ENCODE measurements at places on chromosomes 5 and 9.

DNA sequence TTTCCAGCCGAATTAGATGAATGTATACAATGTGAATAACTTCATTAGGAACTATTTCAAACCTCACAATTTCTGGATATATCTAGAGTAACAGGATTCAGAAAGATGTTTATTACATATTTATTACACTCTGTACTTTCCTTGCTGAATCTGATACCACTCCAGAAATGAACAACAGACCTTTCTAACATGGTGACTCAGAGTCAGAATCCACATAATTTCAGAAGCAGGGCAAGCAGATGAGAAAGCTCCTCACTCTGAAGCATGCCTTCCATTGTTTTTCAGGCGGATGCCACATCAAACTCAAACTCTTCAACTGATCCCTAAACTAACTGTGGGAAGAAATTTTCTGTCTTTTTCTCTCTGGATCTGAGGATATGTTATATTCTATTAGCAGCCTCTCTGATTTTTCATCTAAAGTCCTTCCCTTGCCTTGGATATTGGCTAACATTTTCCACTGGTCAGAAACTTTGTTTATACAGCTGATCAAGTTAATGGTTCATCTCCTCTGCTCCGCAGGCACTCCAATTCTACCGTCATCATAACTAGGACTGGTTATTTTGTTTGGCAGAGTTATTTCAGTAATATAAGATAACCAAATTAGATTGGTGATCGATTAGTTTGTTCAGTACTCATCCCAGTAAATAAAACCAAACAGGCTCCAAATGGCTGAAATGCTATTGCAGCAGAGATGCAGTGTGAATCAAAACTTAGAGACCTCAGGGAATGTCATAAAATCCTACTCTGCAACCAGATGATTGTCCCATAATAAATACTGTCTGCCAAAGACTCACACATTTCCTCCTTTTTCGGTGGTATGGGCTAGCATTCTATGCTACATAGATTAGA, 556.0 kb downstream of the EBF1 start:
- DNase-seq: no peak

DNA sequence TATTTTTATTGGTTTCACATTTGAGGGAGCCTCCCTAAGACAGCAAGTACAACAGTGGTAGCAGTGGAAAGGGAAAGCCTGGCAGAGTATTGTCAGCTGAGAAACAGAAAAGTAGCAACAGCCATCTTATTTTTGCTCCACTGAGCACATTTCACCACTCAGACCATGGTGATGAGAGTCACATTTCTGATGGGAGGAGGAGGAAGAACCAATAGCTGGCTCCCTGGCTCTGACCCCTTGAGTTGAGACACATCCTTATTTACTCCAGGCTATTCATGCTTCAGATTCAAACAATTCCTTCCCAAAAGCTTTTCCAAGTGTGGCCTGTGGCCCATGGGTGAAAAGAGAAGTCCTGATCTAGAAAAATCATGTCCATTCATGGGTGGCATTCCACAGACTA, 236.3 kb downstream of the ARHGAP26 start:
- DNase-seq: no peak

DNA sequence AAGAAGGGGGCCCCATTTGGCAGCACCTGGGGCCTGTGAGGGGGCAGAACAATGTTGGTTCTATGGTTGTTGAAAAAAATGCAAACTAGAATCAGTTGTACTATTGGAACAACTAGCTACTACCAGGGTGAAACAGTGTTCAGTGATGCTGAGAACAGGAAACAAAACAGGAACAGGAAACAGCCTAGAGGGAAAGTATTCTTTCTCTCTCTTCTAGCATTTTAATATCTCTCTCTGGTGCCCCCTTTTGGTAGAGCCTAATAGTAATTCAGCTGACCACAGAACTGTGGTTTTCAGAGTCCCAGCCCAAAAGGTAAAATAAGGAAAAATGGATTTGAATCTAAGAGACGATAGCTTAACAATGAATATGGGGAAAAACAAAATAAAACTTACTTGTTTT, 138.0 kb upstream of the KCNN2 start:
- peak; percentile 61 for DNase-seq

GRCh38 chr5:142481410-142481809, 156.6 kb upstream of the SPRY4 start:
- no peak for DNase-seq

GRCh38 chr5:160938532-160938931, 86.5 kb upstream of the ATP10B start:
- peak; percentile 16 for DNase-seq

- no peak for DNase-seq
Observed at GRCh38 chr9:133702798-133703590, 35.2 kb downstream of the SARDH start.

DNA sequence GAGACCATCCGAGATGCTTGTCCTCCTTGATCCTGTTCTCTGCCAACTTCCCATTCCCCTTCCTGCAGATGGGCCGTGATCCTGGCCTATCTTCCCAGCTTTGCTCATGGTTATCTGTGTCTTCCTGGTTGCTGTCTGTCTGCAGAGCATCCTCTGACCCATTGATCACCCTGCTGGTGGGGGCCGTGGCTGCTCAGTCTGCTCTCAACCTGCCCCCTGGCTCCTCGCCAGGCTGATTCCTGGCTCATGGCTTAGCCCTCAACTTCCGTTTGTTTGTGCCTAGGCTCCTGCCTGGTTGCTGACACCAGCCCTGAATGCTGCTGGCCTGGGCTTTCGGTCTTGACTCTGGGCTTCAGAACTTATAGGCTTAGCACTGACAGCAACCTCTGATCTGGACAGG, 67.1 kb upstream of the SMIM15 start:
- DNase-seq: no peak

DNA sequence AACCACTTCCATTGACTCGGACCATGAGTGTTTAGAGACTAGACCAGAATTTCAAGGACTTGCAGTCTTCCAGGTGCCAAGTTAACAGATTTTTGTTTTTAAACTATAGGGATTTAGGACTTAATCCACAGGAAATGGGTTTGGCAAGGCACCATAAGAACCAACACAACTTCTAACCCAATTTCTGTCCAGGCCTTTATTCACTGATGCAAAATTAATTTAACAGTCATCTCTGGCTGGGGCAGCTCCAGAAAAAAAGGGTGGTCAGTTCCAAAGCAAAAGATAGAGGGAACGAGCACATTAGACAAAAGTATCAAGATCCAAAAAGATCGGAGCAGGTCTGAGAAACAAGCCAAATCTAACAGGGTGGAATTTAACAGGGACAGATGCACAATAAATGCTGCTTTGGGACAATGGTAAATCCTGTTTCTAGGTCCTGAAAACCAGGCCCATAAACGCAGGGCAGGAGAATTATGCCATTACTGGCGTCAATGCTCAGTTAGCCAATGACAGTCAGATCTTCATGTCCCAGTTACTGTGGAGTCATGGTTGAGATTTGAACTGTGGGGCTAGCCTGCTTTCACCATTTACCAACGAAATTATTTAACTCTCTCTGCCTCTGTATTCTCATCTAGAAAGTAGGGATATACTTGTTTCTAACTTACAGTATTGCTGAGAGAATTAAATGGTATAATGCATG, 590.8 kb upstream of the BRINP1 start:
- DNase-seq: no peak

DNA sequence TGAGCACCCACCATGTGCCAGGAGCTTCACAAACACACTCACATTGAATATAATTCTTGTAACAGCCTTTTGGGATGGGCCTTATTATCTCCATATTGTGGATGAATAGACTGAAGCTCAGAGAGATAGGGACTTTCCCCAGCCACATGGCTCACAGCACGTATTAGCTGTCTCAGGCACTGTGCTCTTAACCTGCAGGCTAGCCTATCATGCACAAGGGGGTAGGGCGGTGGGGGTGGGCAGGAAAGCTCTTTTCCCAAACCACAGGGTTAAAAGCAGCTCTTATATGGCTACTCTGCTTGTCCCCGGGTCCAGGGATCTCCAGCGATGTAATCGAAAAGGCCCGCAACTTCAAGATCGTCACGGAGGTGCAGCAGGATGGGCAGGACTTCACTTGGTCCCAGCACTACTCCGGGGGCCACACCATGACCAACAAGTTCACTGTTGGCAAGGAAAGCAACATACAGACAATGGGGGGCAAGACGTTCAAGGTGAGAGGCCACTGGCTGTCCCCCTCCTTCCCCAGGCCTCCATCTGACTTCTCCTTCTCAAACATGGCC, 2.6 kb downstream of the FABP6 start:
- no peak for DNase-seq

- DNase-seq: no peak
Observed at GRCh38 chr5:5063533-5063953, 76.6 kb upstream of the ADAMTS16 start.

- DNase-seq: no peak
Observed at GRCh38 chr9:32306006-32306405, 78.4 kb upstream of the ACO1 start.

- DNase-seq: no peak
Observed at GRCh38 chr9:27362447-27363210, 65.7 kb upstream of the EQTN start.

GRCh38 chr5:77298146-77298545, 87.7 kb downstream of the PDE8B start:
- DNase-seq: no peak

DNA sequence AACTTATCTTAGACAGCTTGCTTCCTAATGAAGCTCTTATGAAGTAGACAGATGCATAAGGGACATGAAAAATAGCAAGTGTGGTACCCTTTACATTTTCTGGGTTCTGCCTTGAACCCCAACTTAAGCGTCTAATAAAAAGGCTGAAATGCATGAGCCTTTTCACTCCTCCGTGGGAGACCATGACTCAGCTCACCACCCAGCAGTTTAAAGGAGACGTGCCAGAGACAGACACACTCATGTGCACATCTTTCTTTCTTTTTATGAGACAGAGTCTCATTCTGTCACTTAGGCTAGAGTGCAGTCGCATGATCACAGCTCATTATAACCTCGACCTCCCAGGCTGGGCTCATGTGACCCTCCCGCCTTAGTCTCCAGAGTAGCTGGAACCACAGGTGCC, 22.3 kb downstream of the CTXN3 start:
- DNase-seq: no peak

- DNase-seq: no peak
Observed at GRCh38 chr5:135211791-135212190, 177.8 kb upstream of the PITX1 start.

GRCh38 chr5:16539169-16539666, 73.6 kb upstream of the ZNF622 start:
- DNase-seq: no peak

DNA sequence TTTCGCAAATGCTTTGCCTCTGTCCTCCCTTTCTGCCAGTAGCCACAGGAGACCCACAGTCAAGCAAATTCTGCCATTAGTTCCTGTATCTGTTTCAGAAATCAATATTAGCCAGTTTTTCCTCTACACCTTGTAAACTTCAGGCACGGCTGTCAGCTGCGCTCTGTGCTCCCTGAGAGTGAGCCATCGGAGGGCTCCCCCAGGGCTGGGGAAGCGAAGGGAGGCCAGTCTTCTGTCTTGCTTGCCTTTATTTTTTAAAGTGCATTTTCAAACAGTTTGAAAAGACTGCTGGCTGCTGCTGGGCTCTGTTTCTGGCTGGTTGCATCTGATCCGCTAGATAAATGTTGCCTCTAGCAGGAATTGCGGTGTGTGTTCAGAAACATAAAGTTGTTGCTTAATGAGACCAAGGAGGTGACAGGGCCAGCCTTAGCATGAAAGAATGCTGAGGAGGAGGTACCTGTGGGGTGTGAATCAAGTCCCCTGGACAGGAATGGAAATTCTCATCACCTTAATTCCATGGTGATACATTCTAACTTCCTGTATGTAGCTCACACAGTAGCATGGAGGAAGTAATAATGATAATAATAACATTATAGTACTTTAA, 421.7 kb upstream of the KIF2A start:
- no peak for DNase-seq

DNA sequence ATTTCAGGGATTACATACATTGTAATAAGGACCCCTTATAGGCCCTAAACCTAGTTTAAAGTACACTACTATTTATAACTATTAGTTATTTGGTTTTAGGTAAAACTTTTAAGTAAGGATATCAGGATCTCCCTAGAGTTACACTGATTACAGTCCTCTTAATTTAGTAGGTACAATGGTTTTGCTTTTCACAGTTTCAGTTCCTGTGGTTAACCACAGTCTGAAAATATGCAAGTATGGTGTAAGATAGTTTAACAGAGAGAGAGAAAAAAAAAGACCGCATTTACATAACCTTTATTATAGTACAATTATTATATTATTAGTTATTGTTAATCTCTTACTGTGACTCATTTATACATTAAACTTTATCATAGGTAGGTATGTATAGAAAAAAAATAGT, 725.3 kb upstream of the PTPRD start:
- DNase-seq: no peak

DNA sequence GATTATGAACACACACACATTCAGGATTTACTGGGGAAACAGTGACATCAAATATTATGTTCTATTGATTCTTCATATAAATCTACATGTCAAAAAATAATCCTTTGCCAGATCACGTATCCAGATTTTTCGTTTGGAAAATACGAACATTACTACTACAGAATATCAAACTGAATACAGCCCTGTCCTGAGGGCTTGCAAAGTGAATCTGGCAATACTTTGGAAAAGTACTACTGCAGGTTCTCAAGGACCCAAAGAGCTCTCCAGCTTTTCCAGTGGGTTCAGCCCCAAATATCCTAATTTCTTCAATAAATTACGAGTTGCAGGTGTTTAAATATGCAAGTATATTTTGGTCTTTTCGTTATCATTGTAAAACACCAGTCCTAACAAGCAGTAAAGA, 411 bp upstream of the NDUFS4 start:
- DNase-seq: no peak

DNA sequence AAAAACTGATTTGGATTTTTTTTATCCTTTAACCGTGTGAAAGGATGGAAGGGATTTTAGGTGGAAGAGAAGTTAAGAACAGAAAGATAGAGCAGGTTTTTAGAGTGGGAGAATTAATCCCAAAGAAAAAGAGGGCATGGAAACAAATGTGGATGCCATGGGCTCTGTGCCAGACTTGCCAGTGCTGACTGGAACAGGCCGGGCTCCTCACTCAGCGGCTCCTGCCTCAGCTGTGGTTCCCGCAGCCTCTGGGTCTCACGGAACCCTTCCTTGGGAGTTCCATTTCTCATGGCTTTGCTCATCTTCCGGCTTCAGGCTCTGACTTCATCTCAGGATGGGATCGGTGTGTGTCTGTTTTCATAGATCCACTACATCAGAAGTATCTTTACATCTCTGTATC, 30.4 kb upstream of the SLC2A8 start:
- DNase-seq: no peak

DNA sequence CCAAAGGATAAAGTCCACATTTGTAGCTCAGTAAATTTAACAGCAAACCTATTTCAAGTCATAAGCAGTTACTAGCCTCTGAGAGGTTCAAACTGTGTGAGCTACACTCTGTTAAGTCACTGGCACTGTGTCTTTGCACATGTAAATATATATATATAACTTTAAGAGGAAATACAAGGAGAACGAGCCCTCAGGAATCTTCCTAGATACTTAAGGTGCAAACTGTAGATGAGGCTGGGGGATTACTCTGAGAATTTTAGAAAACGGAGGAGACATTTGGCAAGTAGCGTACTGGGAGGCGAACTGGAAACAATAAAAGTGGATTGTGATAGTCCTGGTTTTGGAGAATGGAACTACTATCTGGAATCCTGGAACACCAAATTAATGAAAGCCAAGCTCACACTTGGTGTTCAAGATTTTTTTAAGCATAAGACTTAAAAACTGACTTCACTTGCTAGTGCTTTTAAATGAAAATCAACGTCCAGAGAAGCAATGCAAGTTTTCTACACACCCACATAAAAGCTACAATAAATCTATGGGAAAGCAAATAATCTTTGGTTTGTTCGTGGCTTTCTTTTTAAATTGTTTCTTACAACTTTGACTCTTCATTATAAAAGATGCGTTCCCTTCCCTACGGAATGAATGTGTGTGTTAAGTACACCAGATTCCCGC, 1057.0 kb upstream of the DMAC1 start:
- DNase-seq: peak; percentile 5

- DNase-seq: no peak
Observed at GRCh38 chr5:157245886-157246285, 20.0 kb upstream of the CYFIP2 start.

Data from KBM-7 (cell line).